NCI-H2227 treated with DMSO at 0.1 percent for 48 hours (cell line): ENCODE measurements at places on chromosomes 3 and 15.

GRCh38 chr3:25854214-25854613 lies 64.3 kb downstream of the OXSM start:
- no peak for DNase-seq

- no peak for DNase-seq
These were observed 725 bp downstream of the CHL1 start for GRCh38 chr3:197149-197827.

DNA sequence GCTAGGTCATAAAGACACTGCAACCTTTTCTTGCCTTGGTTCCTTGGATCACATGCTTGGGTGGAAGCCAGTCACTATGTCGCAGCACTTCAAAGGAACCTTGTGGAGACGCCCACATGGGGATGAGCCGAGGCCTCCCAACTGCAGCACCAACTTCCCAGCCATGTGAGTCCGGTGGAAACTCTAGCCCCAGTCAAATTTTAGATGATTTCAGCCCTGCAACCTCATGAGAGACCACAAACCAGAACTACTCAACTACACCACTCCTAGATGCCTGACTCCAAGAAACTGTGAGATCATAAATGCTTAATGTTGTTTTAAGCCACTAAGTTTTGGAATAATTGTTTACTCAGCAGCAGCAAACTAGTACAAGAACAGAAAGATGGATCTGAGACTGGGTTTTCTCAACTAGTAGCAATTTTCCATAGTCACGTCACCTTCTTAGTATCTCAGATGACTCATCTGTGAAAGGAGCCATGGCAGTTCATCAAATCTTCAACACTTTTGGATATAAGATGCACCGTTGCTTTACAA lies 86.5 kb downstream of the MB21D2 start:
- DNase-seq, result no peak

- DNase-seq, result no peak
These were observed 130.2 kb upstream of the SGO1 start for GRCh38 chr3:20316238-20316637.

GRCh38 chr15:48536681-48537091 lies 108.8 kb downstream of the FBN1 start:
- DNase-seq, result no peak

- peak; percentile 1 for DNase-seq
These were observed 297.3 kb upstream of the PROK2 start for GRCh38 chr3:72082186-72082715.

DNA sequence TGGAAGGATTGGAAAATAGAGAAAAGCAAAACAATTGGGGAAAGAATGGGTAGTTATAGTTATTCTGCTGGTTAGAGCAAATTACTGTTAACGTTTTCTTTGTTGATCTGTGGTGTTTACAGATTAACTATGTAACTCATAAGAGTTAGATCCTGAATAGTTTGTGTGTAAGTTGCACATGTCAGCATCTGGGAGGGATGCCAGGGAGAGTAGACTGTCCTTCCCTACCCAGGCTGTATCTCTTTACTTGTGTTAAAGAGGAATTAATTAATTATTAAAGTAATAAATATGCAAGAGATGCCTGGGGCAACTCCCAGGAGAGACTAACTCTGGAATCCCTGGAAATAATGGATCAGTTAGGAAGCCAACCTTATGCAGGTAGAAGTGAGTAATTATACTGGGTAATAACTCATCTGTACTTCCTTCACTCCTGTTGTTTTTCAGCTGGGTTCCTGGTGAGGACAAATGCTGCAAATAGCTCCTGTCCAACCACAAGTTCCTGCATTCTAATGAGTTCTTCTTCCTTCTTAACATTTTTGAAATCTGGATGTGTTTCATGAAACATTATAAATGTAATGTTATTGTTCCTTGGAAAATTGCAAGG lies 18.9 kb downstream of the GHRL start:
- no peak for DNase-seq

DNA sequence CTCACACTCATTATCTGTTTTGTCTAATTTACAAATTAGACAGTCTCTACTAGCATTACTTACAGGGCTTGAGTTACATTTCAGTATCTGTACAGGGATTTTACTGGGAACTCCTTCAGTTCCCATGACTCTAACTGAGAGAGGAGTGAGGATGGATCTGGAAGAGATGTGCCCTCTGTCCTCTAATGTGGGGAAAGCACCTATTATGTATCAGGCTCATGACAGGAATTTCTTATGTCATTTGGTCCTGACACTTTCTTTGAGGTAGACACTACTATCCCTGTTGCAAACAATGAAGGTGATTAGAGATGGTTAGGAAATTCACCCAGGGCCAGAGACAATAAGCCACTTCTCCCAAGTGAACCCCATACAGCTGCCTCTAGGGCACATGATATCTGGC lies 10.9 kb upstream of the NCKIPSD start:
- DNase-seq, result no peak

DNA sequence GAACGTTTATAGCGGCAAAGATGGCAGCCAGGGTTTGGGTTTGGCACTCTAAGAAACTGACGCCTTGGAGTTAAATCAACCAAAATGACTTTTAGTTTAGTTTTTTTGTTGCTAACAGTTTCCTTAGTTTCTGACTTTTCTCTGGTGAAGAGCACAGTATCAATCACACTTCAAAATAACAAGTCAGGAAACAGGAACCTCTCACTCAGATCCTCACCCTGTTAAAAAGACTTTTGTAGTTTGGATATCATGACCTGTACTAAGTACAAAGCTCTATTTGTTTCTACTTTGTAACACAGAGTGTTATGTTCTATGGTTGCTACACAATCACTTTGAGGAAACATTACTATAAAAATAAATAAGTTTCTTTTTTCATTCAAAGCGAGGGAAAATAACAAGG lies 51.1 kb downstream of the ATP10A start:
- DNase-seq, result no peak

DNA sequence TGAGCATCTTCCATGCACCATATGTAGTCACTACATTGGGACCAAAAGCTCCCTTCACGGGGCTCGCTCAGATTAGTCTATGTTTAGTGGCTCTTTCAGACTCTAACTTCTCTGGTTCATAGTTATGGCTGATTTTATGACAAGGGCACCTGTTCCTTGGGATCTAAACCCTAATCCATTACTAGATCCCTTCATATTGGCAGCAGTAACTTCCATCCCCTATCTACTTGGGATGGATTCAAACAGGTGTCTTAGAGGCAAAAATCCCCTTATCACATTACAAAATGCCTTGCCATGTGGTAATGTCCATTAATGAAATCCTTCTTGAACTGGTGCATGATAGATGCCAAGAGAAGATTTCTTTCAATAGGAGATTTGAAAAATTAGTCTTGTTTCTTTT lies 96.7 kb upstream of the TP63 start:
- no peak for DNase-seq

GRCh38 chr15:66938114-66938830 lies 127.1 kb upstream of the SMAD3 start:
- no peak for DNase-seq

- DNase-seq, result no peak
These were observed 50.4 kb upstream of the HACD2 start for GRCh38 chr3:123635217-123635616.

DNA sequence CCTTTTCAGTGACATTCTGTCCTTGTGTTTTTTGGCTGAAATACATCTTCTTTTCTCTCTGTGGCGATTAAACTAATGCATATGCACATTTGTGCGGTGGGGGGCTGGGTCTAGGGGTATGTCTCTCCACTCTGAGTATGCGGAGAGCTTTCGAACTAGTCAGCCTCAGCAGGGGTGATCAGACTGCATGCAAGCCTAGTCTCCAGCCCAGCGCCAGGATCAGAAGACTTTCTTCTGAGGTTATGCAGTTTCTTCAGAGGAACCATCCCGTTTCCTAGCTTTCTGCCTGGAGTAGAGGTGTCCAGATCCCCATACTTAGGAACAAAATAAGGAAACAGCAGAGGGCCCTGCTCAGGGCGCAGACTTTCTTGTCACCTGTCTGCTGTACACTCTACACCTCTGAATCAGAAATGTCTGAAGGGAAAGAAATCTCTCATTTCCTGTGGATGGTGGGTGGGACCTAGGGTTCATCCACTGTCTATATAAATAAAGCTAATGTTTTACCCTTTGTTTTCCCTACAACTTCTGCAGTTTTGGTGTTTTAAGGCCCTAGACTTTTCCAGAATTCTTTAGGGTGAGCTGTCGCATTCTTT lies 230.4 kb downstream of the ABHD5 start:
- no peak for DNase-seq

DNA sequence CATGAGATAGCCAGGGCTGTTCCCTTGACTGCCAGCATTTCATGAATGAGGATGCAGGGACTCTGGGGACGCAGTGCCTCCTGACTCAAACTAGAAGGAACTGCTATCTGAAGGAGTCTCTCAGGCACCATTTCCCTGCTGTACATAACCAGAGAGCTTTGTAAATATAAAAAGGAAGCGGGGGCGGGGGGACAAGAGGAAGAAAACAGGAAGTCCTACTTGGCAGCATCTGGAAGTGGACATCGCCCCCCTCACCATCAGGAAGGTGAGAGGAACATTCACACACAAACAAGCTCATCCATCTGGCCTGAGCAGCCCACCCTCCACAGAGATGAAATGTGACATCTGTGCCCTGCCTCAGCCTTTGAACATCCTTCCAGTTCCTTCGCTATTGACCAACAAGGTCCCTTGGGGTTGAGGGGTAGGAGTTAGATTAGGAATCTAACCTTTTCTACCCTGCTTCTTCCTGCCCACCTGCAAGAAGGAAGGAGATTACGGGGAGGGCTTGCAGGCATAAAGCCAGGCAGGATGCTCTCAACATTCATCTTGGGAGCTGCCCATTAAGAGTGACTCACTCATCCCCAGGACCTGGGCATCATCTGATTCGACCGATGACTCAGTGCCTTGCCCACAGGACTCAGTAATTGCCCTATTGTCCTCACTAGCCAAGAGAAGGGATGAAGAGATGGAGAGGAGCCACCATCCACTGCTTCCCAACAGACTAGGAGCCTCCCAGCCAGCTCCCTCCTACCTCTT lies 31.9 kb downstream of the SH3BP5 start:
- no peak for DNase-seq

- no peak for DNase-seq
These were observed 98.8 kb downstream of the SPRED1 start for GRCh38 chr15:38351466-38351865.

GRCh38 chr15:72800833-72801481 lies 17.4 kb upstream of the ADPGK start:
- DNase-seq, result no peak

DNA sequence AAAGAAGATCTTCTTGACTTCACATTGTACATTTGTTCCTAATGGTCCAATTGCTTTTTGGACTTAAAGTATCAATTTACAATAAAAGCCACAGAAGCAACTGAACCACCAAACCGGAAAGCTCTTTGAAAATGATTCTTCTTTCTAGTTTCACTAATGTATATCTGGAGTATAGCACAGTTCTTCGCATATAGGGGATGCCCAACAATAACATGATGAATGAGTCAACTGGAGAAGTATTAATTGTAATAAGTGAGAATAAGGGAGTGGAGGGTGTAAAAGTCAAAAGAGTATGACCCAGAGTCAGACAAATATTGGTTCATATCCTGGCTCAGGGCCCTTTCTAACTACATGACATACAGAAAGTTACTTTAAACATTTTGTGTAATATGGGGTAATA lies 425.2 kb downstream of the ZBTB20 start:
- no peak for DNase-seq

DNA sequence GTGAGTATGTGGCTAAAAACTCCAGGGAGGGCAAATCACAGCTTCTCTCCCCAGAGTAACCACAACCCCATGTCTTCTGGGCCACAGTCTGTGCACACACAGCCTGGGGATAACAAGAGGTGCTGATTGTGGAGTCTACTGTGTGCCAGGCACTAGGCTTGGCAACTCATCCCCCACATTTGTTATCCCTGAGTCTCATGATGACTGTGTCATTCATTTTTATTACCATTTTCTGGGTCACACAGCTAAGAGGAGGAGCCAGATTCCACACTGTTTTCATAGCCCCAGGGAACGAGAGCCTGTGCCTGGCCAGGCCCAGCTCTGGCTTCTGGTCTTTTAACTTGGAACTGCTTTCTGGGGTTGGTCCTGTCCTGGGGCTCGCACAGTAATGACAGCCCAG lies 34.5 kb downstream of the ESYT3 start:
- no peak for DNase-seq

DNA sequence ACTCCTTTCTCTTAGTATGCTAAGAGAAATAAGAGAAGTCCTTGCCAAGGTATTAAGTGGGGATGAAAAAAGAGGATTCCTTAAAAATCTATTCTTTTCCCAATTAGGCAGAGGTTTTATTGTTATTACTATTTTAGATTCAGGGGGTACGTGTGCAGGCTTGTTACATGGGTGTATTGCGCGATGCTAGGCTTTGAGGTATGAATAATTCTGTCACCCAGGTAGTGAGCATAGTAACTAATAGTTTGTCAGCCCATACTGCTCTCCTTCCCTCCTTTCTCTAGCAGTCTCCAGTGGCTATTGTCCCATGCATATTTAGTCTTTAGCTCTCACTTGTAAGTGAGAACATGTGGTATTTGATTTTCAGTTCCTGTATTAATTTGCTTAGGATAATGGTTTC lies 83.9 kb downstream of the LEKR1 start:
- DNase-seq, result no peak

DNA sequence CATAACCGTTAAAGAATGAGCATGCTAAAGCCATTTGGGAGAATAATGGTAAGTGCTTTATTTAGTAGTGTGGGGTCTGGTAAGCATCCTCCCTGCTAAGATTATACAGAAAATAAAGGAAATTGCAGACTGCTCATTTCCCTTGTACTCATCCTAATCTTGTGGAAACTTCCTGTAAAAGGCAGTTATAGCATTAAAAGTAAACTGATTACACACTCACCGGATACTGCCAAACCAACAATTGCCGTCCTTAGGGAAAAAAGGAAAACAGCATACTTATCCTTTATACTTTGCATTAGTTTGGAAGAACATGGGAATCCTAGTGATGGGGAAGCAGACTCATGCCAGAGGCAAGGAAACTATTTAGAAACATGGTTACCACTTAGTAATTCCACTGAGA lies 5.3 kb upstream of the SPRED1 start:
- no peak for DNase-seq

DNA sequence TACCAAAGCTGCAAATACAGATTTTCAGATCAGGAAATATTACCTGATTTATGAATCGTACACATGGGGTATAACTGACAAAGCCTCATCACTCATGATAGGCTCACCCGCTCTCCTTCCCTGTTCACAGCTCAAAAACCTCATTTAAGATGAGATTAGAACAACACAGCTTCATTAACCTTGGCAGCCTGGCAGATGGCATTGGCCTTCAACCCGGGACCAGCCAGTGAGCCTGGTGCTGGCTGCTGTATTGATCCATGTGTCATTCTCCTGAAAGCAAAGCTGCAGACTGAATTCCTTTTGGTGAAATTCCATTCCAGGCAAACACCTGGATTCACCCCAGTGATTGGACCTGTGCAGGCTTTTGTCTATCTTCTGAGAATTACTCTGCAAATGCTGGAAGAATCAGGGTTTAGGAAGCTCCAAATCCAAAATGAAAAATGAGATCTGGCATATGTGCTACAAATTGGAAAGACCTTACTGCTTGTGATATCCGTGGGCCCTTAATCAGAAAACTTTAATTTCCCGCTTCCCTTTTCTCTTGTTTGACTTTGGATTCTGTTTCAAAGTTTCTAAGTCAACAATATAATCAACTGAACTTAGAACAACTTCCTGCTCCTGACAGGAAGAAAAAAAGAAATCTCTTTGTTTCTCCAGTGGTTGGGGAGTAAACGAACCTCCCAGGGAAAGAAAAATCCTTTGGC lies 189.1 kb upstream of the KBTBD8 start:
- DNase-seq, result no peak

- no peak for DNase-seq
These were observed 225.3 kb upstream of the GOLGA6L4 start for GRCh38 chr15:84010246-84010645.
